CD4-positive, alpha-beta T cell treated with Interleukin-17A for 1 hour (primary cell): ENCODE measurements at places on chromosomes 1 and 21.

DNA sequence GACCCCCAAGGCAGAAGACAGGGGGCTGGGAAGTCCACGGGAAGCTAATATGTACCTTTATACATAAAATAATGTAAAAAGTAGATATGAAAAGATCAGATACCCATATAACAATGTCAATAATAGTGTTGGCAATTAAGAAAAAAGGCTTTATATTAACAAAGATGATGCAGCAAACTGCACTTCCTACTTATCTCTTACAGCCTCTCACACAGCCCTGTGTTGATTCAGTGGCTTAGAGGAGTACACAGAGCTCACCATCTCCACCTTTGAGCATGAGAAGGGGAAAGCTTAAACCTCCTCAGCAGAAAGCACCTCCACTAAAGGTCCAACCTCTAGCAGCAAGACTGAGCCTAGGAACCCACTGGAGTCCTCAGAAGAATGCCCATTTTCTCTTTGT lies 7.2 kb upstream of the VSIG8 start:
- no peak for DNase-seq

- no peak for DNase-seq
Measured at GRCh38 chr1:247468481-247469140, 10.7 kb upstream of the OR2B11 start.

DNA sequence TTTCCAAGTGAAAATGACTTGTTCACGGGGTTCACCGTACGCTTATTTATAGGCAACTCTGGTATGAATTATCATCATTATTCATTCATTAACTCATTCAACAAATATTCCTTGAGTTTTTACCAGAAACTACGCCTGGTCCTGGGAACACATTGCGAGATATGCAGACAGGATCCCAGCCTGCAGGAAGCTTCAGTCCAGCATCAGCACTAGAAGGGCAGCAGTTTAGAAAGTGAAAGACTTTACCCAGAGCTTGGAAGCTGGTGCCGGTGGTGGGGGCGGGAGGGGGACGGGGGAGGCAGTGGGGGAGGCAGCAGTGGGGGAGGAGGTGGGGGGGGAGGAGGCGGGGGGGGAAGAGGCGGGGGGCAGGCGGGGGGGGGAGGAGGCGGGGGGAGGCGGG lies 55.9 kb downstream of the SETD4 start:
- DNase-seq = no peak

DNA sequence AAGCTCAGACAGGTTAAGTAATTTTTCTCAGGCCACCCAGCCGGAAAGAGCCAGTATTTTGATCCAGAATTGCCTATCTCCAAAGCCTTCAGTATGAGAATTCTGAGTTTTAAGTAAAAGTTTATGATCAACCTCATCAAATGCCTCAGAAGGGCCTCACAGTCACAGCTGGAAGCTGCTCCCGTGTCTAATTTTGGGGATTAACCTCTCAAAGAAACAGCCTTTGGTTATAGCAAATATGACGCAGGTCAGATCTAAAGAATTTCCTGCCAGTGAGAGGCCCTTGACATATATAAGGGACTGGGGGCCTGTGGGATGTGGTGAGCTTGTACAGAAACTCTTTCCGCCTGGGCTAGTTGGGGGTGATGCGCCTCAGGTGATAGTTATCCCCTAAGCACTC lies 2.3 kb downstream of the EXTL1 start:
- DNase-seq = no peak

DNA sequence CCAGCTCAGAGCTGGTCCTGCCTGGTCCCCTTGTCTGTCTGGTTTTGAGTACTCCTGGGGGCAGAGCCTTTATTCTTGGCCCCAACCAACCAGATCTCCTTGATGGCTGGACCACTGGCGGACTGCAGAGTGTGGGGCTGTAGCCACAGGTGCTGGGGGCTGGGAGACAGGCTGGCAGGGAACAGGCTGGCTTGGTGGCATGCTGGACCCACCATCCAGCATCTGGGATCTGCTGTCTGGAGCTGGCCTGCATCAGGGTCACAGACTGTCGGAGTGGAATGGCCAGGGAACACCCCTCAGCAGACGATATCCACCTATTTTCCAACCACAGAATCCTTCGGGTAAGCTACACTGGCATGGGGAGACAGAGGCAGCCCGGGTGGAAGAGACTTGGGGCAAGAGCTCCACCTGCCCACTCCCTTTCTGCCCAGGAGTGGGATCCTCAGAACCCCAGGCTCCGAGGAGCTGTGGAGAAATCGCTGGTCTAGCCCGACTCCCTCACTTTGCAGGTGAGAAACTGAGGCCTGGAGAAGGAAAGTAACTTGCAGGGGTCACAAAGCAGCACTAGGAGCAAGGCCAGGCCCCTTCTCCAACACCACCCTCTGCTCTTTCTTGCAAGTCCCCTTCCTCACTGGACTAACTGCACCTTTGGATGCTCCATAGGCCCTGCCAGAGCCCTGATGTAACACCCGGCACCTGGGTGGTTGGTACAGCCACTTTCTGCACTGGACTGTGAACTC lies 40.6 kb downstream of the TNNT2 start:
- no peak for DNase-seq

- peak; percentile 4 for DNase-seq
Measured at GRCh38 chr1:212819726-212820125, 27.7 kb downstream of the SPATA45 start.

DNA sequence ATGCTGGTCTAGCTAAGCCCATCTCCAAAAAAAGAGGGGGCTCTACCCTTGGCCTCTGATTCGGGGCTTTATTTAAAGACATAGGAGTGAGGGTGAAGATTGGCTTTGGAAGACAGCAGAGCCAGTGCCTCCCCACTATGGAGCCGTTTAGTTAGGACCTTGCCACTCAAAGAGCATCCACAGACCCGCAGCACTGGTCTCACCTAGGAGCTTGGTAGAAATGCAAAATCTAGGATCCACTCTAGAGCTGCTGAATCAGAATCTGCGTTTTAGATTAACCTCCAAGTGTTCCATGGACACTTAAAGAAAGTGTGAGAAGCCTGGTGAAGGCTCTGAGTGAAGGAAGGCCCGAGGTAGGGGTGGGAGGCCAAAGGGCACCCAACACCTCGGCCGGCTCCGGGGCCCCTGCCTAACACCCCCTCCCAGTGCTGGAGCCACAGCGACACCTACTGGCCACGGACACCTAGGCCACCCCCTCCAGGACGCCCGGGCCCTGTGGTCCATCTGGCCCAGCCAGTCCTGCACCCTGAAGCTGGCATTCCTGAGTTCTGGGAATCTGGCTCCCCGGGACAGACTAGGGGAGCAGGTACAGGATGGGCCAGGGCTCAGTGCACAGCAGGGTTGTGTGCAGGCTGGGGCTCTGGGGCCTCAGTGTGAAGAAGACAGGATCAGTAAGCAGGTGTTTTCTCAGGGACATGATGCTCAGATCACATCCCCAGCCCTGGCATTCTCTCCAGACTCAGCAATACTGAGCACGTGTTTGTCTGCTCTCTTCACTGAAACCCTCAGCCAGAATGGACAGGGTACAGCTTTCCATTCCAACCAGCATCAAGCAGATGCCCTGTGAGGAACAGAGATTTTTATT lies 79.2 kb downstream of the TMEM53 start:
- peak; percentile 71 for DNase-seq

DNA sequence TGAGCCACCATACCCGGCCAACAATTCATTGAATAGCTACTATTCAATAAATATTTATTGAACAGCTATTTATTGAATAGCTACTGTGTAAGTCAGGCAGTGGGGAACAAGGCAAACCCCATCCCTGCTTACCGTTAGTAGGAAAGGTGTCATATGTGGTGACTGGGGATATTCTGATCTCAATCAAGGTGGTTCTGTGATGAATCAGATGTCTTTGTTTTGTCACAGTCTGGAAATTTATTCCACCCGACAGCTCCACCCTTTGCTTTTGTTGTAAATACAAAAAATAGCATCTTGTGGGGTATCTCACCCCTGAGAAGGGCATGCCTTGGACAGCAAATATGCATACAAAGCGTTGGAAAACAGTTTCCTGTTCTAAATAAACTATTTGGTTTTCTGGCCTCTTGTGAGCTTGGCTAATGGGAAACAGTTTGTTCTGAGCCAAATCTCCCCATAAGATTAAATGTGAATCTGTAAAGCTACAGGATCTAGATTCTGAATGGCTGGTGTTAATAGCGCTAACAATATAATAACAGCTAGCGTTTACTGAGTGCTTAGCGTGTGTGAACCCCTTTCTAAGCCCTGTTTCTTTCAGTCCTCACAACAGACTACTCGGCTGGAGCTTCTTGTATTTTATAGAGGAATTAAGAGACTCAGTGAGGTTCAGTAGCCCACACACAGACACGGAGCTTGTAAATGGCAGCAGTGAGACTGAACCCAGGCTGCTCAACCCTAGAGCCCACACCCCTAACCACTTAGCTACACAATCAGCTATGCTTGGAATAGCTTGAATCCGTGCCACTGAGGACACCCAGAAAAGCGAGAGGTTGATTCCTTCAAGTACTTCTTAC lies 5.5 kb downstream of the PDPN start:
- DNase-seq = no peak

DNA sequence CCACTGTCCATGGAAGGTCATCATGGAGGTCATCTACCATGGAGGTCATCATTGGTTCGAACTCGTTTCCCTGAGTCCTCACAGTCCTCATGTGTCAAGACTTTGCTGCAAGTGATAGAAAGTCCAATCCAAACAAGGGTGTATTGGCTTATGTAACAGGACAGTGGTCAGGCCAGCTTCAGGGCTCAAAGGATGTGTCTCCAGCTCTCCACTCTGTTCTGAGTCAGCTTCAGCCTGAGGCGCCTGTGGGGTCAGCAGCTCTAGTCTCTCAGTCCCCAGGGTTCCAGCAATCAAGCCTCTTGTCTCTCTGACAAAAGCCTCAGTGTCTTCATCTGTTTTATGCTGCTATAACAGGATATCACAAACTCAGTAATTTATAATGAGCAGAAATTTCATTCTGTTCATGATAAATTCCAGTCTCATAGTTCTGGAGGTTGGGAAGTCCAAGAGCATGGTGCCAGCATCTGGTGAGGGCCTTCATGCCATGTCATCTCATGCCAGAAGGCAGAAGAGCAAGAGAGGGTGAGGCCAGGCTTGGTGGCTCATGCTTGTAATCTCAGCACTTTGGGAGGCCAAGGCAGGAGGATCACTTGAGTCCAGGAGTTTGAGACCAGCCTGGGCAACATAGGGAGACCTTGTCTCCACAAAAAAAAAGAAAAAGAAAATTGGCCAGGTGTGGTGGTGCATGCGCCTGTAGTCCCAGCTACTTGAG lies 19.5 kb downstream of the A3GALT2 start:
- no peak for DNase-seq

- DNase-seq = no peak
Measured at GRCh38 chr1:58395355-58395754, 151.2 kb downstream of the OMA1 start.

GRCh38 chr1:231751415-231751814 lies 124.8 kb downstream of the DISC1 start:
- no peak for DNase-seq

- no peak for DNase-seq
Measured at GRCh38 chr1:43366179-43366578, 1.6 kb downstream of the ELOVL1 start.

DNA sequence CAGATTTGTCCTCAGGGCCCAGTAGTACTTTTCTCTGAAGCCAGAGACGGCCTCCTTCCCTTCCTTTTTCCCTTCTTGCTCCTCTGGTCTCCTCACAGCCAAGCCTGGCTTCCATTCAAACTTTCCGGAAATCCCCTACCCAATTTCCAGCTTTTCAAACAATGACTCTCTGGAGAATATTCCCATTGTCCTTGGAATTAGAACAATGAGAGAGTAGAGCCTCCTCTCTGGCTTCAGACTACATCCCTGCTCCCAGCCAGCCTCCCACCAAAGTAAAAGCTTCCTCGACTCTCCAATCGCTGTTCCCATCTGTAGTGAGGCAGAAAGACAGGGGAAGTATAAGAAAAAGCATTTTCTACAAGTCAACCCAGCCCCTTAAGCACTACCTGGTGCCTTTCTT lies 77.7 kb upstream of the SOX13 start:
- no peak for DNase-seq

GRCh38 chr1:163758977-163759670 lies 437.4 kb downstream of the NUF2 start:
- no peak for DNase-seq

- DNase-seq = no peak
Measured at GRCh38 chr21:20739421-20739820, 258.8 kb upstream of the NCAM2 start.
